ENCODE measurements at places on chromosomes 13 and 19. TPM values are rescaled to one million over a fixed set of nuclear protein-coding genes. Genes with fewer than 3 reads are reported as not detected.

DNA sequence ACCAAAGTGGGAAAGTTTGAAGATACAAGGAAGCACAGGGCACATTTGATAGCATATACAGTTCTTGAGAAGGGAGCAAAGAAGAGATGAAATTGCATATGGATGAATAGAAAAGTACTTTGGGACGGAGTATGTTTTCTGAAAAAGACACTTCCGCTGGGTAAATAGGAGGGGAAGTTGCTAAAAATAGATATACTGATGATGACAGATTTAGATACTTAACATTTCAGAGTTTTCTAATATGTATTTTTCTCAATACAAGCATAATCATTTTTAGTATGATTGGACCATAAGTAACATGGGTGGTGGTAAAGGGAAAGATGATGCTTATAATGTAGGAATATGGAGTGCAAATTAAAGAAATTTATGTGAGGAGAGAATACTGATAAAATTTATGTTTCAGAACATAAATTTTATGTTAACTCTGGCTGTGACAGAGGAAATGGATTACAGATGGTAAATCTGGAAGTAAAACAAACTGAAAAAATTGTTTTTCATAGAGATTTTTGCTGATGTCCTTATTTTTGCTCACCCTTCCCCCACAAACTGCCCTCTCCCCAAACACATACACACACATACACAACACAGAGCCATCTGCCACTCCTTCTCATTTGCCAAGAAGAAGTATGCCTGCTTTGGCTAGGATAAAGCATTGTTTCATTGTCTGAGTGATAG, 583.9 kb upstream of the MIR17HG start:
- no peak for DNase-seq

The WDR87 gene
- total RNA-seq = not detected

The ITGBL1 gene
- not detected for total RNA-seq

The ZNF98 gene
- not detected for total RNA-seq

The ZNF17 gene
- 7.7 TPM for total RNA-seq

The PALM gene
- total RNA-seq = not detected

DNA sequence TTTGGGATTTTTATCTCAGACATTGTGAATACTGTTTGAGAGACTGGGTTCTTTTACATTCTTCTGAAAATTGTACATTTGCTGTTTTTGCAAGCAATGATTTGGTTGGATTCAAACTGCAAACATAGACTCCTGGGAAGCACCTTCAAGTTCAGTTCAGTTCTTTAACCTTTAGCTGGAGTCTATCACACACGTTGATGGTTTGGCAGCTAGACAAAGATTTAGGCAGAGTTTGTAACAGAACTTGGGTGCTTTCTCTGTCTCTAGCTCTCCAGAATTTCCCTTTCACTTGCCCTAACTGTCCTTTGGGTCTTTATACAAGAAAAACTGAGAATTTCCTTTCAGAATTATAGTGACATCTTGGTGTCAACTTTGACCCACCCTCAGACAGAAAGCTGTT, 556.6 kb downstream of the DIAPH3 start:
- no peak for DNase-seq

The CEACAM19 gene
- total RNA-seq = 1.3 TPM

The PNMA8A gene
- total RNA-seq = not detected

- DNase-seq = no peak
These were observed 18.5 kb downstream of the RNASEH2B start for GRCh38 chr13:50928102-50928501.

- DNase-seq = no peak
These were observed at the start of gene FREM2 for GRCh38 chr13:38686577-38687245. Gene FREM2, plus strand, starts transcription at chr13:38687077. Its CDS starts 268 bp downstream, at chr13:38687345.

GRCh38 chr13:59954601-59955000, 209.1 kb downstream of the DIAPH3 start:
- DNase-seq = no peak

GRCh38 chr19:13557756-13558398, 51.6 kb upstream of the CACNA1A start:
- DNase-seq = no peak

The CTXN1 gene
- total RNA-seq = 0.50 TPM

The SPACA4 gene
- total RNA-seq = not detected

DNA sequence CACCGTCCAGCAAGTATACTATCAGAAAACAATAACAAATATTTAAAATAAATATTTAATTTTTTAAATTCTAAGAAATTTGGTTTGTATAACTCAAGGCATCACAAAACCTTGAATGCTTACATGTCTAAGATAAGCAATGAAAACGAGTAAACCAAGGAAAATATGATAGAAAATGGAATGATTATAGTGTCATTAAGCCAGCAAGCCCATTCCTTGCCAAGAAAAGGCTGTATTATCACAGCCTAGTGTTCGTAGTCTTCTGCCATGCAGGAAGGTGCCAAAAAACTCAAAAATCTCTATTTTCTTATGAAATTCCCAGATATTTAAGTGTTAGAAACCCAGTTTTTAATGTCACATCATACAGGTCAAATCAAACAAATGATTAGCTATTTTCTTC, 136.4 kb downstream of the STOML3 start:
- DNase-seq = no peak

The C19orf85 gene
- total RNA-seq = not detected

DNA sequence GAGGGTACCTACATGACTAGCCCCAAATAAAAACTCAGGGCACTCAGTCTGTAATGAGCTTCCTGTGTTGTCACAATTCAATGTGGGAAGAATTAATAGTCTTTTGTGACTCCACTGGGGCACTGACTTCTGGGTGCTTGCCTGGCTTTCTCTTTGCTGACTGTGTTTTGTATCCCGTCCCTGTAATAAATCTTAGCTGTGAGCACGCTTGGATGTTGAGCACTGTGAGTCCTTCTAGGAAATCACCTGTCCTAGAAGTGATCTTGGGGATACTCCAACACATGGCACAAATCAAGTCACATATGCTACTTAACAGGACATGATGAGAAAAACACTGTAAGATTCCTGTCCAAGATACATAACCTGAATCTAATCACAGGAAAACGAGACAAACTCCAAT, 83.0 kb downstream of the USP12 start:
- DNase-seq = no peak

GRCh38 chr13:111484141-111484925, 163.9 kb downstream of the TEX29 start:
- no peak for DNase-seq

- no peak for DNase-seq
These were observed 851.2 kb downstream of the PCDH9 start for GRCh38 chr13:66378894-66379293.

DNA sequence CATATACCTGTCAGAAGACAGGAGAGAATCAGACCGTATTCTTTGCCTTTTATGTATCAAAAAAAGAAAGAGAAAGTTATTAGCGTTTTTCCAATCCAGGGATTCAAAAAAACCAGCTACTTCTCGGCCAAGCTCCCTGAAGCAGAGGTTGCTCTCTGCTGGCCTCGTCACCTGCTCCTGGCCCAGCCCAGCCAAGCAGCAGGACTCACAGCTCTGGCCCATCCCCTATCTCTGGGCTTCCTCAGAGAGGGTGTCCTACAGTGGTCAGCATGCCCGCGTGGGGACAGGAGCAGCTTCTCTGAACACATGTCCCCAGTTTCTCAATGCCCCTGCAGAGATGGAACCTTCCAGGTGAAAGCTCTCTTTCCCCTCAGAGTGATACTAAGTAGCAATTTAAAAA, 209.0 kb downstream of the URI1 start:
- no peak for DNase-seq

The PVR gene
- 24.5 TPM for total RNA-seq

The CYP2F1 gene
- not detected for total RNA-seq

GRCh38 chr13:48857576-48857975, 118.1 kb upstream of the FNDC3A start:
- DNase-seq = no peak

The GIPC3 gene
- 0.16 TPM for total RNA-seq

GRCh38 chr13:112001571-112001970, 65.4 kb upstream of the SOX1 start:
- DNase-seq = no peak

DNA sequence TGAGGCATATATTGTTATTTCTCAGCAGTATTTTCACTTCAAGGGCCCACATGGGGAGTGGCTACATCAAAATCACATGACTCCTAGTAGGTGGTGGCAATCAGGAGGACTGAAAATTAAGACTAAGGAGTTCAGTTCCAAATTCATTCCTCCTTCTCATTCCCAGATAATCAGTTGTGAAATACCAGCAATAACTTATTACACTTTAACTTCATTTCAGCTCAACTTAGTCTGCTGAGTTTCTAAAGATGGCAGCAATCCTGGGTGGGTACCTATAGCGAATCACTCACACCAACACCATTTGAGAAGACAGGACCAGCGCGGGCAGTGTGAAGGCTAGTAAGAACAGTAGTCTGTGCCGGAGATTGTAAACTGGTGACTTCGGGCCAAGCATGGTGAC, 63.9 kb upstream of the SLC10A2 start:
- no peak for DNase-seq

The SLC6A16 gene
- total RNA-seq = 2.2 TPM

The UHRF1 gene
- 137 TPM for total RNA-seq

The LILRA2 gene
- total RNA-seq = not detected

The KCNN1 gene
- total RNA-seq = 0.14 TPM

DNA sequence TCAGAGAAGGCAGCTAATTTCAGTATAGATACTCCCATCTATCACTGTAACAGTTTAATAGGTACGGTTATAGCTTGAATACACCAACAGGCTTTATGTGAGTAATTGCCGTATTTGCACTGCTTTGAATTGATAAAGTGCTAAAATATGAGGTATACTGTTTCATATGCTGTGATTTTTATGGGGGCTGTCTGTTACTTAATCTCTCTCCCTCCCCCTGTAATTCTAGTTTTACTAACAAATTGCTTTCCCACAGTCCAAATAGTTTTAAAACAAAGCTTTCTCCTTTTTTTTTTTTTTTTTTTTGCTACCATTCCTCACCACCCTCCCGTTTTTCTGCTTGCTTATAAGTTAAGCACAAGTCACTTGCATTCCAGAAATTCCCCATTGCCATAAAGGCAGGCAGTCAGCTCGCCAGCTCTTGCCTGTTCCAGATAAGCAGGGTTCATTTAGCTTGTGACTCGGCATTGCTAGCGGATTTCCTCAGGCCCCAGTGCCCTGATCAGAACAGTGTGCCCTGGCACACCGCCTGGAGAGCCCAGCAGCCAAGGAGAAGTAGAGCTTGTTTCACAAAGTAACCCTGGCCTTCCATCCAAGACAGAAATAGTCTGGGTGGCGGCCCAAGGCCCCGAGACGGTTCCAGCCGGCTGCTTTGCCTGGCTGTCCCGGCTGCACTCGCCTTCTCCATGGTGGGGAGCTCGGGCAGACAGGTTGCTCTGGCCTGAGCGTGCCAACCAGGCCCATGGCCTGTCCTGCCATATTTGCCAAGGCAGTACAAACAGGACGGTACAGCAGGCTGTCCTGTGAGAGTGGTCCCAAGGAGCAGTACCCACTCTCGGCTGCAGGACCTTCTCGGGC, 43.5 kb upstream of the NPAS1 start:
- DNase-seq = no peak

The PGLYRP2 gene
- not detected for total RNA-seq

DNA sequence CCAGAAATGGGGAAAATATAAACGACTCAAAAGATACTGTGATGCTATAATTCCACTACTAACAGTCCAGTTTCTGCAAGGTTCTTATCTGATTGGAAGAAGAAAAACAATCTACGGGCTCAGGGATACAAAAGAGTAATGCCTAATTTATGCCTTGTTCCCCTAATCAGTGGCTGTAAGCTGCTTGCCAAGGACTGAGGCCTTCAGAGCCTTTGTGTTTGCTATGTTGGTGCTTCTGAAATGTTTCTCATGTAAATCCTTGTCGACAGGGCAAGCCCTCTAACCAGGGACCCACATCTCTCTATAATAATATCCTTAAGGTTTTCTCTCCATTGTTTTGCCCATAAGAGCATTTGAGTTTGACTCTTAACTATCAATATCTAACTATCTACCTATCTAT, 89.7 kb upstream of the CLDN10 start:
- DNase-seq = no peak

DNA sequence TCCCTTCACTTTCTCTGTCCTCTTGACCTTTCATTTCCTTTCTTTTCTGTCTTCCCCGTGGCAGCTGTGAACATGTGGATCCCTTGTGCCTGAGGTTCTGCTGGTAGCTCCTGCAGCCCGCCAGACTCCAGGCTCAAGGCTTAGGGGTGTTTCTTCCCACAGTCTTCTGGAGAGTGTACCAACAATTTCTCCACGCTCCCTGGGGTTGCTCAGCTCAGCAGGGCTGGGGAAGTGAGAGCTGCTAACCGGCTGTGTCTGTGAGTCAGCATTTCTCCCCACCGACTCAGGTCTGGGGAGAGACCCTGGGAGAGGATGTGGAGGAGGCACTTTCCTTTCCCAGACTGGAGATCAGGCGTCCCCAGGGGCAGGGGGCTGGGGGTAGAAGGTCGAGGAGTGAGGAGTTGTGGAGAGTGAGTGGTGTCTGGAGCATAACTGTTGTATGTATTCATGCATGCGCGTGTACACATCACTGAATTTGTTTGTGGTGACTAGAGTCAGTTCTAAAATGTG, 193.6 kb downstream of the KCNRG start:
- no peak for DNase-seq

The FXYD1 gene
- 0.71 TPM for total RNA-seq

DNA sequence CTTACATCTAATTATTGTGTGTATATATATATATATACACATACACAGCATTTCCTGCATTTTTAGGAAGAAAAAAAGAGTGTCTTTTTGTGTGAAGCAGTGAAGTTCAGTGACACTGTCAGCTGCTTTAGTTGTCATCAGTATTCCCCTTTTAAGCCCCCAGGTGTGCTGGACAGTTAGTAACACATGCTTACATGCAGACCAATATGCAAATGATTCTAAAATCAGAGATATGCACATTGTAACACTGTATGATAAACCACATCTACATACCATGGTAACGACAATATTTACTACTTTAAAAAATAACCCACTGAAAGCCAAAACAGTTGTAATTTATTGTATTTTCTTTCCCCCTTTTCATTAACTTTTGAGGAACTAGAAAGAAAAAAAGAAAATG, 16.8 kb downstream of the LHFPL6 start:
- DNase-seq = no peak

The VSTM2B gene
- not detected for total RNA-seq

- no peak for DNase-seq
These were observed 5.0 kb downstream of the YIPF2 start for GRCh38 chr19:10923260-10924112.

- no peak for DNase-seq
These were observed 80.8 kb downstream of the SCGB2B2 start for GRCh38 chr19:34596115-34596514.

The DOCK9 gene
- 40.7 TPM for total RNA-seq

The PLK5 gene
- not detected for total RNA-seq

The KCNN4 gene
- 98.7 TPM for total RNA-seq

Measured in activated T-helper 2 cell treated with anti-CD3 and anti-CD28 coated beads, Interferon-gamma antibody, Interleukin-2, Interleukin-4, amounts not matched to agents 10 μg/mL and 5 μg/mL and 100 μg/mL, durations not matched to agents 14 hours and 24 hours and 36 hours (primary cell).